ENCODE measurements at places on chromosomes 5 and 9.

- DNase-seq = no peak
Measured at GRCh38 chr9:116599342-116599884, 87.7 kb upstream of the TRIM32 start.

DNA sequence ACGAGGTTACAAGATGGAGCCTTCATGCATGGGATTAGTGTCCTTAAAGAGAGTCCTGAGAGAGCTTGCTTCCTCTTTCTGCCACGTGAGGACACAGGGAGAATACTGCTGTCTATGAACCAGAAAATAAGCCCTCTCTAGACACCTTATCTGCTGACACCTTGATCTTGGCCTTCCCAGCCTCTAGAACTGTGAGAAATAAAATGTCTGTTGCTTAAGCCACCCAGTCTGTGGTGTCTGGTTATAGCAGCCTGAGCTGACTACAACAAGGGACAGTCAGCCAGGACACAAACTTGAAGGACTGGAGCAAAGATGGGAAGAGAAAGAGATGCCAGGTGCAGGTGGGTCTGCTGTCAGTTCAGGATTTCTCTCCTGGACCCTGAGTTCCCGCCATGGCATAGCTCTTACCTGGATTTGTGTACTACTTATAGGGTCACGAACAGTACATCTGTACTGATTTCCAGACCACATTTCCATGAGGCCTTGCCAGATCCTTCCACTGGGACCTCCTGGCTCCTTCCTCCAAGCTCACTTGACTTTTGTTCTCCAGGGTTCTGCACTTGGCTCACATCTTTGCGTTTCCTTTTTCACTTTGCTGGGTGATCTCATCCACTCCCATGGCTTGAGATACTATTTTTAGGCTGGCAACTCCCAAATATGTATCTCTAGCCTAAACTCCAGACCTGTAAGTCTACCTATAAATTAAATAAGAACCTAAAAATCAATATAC, 44.9 kb upstream of the LIFR start:
- DNase-seq = no peak

DNA sequence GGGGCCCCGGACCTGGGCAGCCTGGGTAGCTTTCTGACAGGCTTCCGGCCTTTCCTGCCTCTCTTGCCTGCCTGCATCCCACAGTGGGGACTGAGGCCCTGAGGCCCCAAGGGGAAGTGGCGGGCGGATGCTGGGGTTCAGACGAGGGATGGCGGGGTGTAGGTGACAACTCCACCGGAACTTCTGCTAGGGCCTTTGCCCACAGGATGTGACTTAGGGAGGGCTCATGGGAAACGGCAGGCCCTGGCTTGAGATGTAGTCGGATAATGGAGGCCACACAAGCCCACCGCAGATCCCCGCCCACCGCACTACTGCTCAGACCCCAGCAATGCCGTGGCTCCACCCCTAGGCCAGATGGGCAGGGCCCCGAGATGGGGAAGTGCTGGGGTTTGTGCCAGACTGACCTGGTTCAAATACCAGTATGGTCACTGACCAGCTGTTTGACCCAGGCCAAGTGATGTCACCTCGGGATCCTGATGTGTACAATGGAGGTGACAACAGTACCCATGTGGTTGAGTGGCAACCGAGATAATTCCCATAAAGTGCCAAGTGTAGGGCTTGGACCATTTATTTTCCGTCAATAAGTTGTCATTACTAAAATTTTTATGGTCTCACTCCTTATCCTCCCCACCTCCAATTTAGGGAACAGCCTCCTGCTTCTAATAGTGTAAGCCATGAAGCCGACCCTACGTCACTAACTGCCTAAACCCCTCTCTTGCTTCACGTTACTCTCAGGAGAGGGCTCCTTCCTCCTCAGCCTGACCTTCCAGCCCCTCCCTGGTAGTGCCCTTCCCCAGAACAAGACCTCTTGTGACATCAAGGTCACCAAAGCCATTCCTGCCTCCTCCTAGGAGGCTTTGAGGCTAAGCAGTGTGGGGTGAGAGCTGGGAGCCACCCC, 2.5 kb upstream of the CDK9 start:
- peak; percentile 61 for DNase-seq

DNA sequence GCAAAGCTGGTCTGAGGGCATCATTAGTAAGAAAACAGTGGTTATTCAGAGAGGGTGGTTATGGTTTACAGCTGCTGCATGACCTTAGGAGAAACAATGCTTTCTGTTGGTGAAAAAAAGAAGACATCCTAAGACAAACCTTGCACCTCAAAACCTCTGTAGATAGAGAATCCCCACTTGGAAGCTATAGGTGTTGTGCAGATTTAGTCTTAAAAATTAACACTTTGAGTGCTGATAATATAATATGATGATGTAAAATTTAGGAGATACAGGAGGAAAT, 1.4 kb upstream of the PTTG1 start:
- DNase-seq = no peak

DNA sequence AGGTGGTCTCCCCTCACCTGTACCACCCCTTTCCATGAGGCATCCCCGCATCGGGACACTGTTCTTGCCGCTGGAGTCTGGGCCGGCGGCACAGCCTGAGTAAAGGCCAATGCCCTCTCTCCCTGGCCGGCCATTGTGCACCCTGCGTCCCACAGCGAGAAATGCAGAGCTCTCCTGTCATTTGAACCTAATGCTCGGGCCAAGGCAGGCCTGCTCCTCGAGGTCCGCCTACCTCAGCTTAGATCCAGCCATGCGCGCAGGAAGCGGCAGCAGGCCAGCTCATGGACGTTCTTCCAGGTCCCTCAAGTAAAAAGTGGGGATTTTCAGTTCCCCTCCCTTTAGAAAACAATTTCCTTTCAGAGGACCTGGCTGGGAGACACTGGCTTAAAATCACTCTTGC, 135.0 kb downstream of the HSD17B3 start:
- DNase-seq = no peak

GRCh38 chr5:158421319-158421718, 562.4 kb upstream of the CLINT1 start:
- DNase-seq = no peak

GRCh38 chr5:1278656-1279442, 16.0 kb downstream of the TERT start:
- DNase-seq = peak; percentile 12

DNA sequence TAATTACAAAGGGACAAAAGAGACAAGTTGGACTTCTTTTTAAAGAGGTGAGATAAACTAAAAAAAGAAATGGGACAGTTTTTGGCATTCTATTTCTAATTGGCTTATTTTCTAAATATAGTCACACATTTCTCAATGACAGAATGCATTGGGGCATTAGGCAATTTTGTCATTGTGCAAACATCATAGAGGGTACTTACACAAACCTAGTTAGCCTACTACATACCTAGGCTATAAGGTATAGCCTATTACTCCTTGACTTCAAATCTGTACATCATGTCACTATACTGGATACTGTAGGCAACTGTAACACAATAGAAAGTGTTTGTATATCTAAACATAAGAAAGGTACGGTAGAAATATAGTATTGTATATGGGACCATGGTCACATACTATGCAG, 56.1 kb downstream of the LSM11 start:
- no peak for DNase-seq

GRCh38 chr5:89041976-89042375, 159.0 kb upstream of the MEF2C start:
- no peak for DNase-seq

GRCh38 chr5:113043491-113043931, 66.9 kb downstream of the DCP2 start:
- peak; percentile 41 for DNase-seq

GRCh38 chr5:159965031-159965837, 43.7 kb upstream of the TTC1 start:
- no peak for DNase-seq

DNA sequence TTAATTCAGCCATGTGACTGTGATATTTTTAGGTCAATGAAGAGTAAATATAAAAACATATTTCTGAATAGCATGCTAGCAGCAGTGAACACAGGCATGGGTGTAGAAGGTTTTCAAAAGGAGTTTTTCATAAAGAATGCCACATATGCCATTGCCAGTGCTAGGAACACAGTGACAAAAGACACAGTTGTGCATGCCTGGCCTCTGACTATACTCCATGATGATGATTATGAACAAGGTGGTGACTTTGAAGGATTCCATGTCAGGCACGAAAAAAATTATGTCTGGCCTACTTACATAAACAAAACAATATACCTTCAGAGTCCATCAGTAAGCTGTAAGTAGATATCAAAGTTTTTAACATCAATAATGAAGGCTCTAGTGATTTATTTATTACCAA, 438.7 kb downstream of the TLE1 start:
- no peak for DNase-seq

DNA sequence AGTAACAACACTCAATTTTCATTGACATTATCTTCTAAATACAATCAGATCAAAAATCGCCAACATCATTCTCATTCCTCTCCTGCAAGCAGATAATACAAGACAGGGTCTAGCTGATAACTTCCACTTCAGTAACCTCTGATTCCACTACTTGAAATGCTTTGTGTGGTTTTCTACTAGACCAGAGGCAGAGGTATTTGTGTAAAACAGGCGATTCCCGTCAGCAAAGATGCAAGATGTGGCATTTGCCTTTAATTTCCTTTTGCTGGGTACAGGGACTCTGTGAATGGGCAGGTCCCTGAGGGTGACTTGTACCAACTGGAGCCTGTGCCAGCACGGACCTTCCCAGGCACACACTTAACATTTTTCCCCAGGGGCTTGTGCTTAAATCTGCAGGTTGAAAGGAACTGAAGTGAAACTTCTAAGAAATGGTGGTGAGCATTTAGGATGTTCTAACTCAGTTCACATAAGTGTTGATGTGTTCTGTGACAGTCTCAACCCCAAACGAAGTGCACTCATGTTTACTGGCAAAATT, 625.5 kb upstream of the WWC1 start:
- no peak for DNase-seq

DNA sequence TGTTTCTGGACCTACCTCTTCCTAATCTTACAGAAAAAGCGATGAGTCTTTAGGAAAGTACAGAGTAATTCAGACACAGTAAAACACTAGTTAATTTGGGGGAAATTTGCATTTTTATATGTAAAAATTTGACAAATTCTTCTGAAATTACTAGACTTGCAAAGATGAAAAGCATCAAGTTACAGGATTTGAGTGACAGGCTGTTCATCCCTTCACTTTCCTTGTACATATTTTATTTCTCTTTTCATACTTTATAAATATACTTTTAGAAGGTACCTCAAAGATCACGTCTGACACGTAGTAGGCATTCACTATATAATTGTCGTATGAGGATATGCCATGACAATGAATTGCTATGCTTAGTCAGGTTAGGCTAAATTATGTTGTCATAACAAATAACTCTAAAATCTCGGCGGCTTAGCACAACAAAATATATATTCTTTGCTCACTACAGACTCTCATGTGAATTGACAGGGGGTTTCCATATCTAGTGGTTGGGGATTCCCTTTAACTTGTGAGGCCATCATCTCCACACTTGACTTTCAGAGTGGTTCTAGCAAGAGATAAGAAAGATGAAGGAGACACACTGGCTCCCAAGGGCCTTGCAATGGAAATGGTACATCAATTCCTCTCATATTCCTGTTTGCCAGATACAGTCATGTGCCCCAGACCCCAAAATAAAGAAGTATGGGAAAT, 154.1 kb upstream of the TUT7 start:
- DNase-seq = no peak

DNA sequence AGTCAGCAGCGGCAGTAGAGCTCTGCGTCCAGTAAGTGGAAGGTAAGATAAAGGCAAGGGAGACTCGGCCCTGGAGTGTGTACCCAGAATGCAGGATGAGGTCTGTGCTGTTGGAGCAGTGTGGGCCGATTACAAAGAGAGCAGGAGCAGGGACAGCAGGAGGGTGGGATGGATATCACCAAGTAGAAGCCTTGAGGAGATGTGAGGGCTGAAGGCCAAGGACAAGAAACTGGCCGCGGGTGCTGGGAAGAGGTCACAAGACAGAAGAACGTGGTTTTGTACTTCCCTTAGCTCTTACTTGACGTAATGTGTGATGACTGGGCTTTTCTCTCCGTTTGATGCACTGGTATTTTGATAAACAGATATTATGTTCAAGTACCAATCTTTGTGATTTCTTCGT, 43.7 kb downstream of the OR2V1 start:
- no peak for DNase-seq

DNA sequence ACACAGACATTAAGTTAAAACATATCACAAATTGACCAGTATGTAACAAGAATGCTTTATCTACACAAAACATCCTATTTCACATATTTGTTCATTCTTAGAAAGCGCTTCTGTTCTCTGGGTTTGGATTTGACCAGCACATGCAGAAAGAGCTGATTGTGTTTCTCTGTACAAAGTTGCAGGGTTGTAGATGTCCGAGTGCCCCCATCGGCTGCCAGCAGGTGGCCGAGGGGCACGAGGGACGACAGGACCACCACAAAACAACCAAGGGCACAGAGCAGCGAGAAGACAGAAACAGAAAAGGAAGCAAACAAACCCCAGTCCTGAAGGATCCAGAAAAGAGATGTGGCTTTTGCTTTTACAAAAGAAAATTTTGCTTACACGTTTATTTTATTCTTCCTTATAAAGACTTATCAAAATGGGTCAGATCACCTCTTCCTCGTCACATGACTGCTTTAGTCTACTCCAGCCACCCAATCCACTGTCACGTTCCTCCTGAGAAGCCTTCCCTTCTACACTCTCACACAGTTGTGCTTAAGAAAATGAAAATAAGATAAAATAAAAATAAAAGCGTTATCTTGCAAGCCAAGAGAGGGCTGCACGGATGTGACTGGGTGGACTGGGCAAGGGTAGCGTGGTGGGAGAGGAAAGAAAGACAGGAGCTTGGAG, 9.5 kb downstream of the OTP start:
- DNase-seq = no peak

DNA sequence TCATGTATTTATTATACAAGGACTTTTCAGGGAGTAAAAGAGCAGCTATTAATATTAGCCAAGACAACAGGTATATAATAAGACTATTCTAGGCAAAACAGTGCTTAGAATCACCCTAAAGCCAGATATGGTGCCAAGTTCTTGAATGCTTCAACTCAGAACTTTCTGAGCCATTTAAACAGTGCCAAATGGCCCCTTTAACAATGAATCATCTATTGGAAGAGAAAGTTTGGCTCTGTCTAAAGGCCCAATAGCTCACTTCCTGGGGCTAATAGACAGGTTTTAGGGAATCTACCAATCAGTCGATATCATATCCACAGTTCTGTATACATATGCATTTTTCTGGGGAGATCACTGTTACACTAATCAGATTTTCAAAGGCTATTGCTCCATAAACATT, 42.9 kb downstream of the ZNF474 start:
- DNase-seq = no peak

DNA sequence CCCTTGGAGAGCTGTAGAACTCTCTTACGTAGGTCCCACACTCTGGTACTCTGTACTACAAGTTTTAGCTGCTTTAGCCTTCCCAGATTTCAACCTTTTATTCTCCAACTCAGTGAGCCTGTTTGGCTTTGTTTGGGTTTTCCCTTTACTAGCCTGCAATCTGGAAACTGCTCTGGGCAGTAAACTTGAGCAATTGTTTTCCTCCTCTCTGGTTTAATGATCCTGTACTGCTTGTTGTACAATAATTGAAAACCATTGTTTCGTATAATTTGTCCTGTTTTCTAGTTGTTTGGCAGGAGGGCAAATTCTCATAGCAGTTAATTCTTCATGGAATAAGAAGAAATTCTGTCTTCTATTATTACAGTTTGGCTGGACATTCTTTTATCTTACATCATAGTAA, 62.8 kb upstream of the TLX3 start:
- no peak for DNase-seq

GRCh38 chr5:10293907-10294662, 13.6 kb downstream of the CMBL start:
- DNase-seq = no peak
